ENCODE measurements at places on chromosomes 7 and 10. TPM values are rescaled to one million over a fixed set of nuclear protein-coding genes. Genes with fewer than 3 reads are reported as not detected.

The EBF3 gene
- 4.0 TPM for polyA plus RNA-seq

The PIP gene
- not detected for polyA plus RNA-seq

The FMC1 gene
- 234 TPM for polyA plus RNA-seq

The MOGAT3 gene
- not detected for polyA plus RNA-seq

The CALML5 gene
- not detected for polyA plus RNA-seq

The ZNF212 gene
- 17.2 TPM for polyA plus RNA-seq

The LRGUK gene
- polyA plus RNA-seq: 16.1 TPM

The ZNF277 gene
- 14.6 TPM for polyA plus RNA-seq

The RHOBTB1 gene
- polyA plus RNA-seq: 38.1 TPM

The HOXA7 gene
- 13.1 TPM for polyA plus RNA-seq

DNA sequence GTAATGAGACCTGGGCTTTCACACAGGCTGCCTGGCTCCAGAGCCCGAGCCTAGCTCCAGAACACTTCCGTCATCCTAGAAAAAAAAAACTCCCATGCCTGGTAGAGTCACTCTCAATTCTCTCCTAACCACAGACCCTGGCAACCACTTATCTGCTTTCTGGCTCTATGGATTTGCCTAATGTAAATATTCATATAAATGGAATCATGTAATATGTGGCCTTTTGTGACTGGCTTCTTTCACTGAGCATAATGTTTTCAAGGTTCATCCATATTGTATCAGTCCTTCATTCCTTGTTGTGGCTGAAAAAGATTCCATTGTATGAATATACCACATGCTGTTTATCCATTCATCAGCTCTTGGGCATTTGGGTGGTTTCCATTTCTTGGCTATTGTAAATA is 167.7 kb upstream of the MKLN1 start:
- no peak for DNase-seq

GRCh38 chr7:27212497-27213432 is 12.9 kb upstream of the HOXA13 start:
- no peak for DNase-seq

DNA sequence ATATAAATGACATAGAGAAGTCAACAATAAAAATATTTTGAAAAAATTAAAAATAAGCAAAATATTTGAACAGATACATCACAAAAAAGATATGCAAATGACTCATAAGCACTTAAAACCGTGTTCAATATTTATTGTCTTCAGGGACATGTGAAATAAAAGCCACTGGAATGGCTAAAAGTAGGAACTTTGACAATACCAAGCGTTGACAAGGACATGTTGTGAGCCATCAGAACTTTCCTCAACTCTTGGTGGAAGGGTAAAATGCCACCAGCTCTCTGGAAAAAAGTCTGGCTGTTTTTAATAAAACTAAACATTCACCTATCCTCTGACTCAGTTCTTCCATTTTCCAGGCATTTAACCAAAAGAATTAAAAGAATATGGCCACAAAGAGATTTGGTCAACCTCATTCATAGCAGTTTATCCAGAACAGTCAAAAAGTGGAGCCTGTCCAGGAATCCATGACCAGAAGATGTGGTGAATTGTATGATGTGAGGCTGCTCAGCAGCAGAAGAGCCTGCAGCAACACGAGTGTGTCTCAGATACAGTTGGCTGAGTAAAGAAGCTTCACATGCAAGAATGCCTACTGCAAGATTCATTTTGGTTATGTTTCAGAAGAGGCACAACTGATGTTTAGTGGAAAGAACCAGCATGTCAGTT is 7.1 kb upstream of the KLF6 start:
- DNase-seq: no peak

GRCh38 chr10:100984672-100985177 is 2.6 kb downstream of the MRPL43 start:
- no peak for DNase-seq

GRCh38 chr10:130371666-130372065 is 235.5 kb downstream of the GLRX3 start:
- no peak for DNase-seq

DNA sequence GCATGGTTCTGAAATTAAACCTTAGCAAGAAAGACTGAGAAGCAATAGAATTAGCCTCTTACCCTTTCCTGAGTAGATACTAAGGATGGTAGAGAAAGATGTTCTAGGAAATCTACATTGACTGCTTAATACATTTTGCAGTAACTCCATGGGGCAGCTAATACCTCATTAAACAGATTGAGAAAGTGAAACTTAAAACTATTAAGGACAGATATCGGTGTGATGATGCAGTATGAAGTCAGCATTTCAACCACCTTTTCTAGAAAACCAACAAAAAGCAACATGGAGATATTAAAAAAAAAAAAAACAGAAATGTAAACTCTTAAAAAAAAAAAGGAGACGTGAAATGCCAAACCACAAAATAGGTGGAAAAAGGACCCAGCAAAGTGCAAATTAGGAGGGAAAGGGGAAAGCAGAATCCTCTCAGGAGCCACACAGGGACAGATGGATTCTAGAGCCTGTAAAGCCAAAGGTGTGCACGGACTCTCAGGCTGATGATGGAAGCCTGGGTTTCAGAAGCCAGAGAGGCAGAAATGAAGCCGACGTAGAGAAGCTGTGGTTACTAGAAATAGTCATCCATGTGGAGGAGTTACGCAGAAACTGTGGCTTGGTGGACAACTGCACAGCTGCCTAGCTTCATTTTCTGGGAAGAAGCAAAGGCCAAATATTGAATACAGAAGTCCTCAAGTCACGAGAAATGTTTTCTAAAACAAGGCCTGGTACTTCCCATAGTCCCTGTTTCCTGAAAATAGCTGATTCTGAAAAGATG is 38.1 kb upstream of the GPR141 start:
- DNase-seq: no peak

DNA sequence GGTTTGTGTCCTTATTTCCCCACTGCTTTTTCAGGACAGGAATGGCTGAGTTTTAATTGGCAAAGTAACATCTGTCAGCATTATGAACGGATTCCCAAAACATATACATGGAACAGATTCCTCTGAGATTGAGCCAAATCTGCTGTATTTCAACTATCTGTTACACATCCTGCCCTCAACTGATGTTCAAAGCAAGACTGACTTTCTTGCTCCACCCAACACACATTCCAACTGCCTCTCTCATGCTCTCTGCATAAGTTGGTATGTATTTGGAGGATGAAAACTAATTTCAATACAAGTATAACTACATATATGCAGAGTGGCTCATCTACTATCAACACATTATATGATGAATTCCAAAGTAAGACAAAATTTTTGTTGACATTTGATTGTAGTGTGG is 342.2 kb downstream of the GATA3 start:
- DNase-seq: no peak

DNA sequence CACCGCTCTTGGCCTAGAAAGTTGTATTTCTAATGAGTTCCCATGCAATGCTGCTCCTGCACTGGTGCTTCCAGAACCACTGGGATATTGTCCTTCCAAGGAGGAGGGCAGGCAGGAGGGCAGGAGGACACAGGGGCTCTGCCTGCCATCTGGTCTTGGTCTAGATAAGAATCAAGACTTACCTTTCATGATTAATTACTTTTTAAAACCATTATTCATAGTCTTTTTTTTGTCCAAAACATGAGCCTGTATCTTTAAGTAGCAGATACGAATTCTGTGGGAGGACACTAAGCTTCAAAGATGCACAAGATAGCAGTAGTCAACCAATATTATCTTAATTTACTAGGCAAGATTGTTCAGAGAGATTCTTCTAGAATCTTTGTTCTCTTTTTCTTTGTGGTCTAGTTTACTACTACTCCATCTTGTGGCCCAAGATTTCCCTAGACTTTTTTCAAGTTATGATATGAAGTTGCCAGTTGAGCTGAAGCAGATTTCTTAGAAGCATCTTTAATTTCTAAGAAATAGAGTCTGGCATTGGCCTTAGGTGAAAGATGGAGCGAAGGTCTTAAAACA is 57.6 kb downstream of the RBM33 start:
- no peak for DNase-seq

GRCh38 chr10:6525599-6526165 is 54.4 kb downstream of the PRKCQ start:
- DNase-seq: no peak

All from testis (tissue), 5 donors.